ENCODE measurements at places on chromosomes 7 and 10.
A peak's percentile ranks its signal among the peaks of the same experiment; 100 is the strongest.

DNA sequence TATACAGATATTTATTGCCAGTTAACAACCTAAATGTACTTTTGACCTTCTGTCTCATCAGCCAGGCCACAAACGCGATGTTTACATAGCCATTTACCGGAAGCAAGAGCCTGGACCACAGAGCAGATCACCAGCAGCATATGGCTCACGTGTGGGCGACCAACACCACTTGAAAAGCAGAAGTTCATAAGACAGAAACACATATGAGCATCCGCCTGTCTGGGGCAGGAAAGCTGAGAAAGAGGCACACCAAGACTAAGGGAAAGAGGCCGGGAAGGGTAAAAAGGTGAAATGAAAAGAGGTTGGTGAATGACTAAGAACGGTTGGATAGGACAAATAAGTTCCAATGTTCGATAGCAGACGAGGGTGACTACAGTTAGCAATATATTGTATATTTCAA lies 1.3 kb downstream of the ABCB1 start:
- no peak for DNase-seq

- DNase-seq = no peak
Observed at GRCh38 chr7:22939842-22940241, 74.1 kb downstream of the HYCC1 start.

- no peak for DNase-seq
Observed at GRCh38 chr10:97230146-97230545, 44.4 kb upstream of the SLIT1 start.

- DNase-seq = no peak
Observed at GRCh38 chr7:50640779-50641178, 75.6 kb upstream of the DDC start.

- no peak for DNase-seq
Observed at GRCh38 chr7:94336009-94336408, 58.7 kb upstream of the COL1A2 start.

- peak; percentile 44 for DNase-seq
Observed at GRCh38 chr10:110207805-110208613, 604 bp downstream of the MXI1 start.
